ENCODE measurements at places on chromosomes 7 and 10.

DNA sequence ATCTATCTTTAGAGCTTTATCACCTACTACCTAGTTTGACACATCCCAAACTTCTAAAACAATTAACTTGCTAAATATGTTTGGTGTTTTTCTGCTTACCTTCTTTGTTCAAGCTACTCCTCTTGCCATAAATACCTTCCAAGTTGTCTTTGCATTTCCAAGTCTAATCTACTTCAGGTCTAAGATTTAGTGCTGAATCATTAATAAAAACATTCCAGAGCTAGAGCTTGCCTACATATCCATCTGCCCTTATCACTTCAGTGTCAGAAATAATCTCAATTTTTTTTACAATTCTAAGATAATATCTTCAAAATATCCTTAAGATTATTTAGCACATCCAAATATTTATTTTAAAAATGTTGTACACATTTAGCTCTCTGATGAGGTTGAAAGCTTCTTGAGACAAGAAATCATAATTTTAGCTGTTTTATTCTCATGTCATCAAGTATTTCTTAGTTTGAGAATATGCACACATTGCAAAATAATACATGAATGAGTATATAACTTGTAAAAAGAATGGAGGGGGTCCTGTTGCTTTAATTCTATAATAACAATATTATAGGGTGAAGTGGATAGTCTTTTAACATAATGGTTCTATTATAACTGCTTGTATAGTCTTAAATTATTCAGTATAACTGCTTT lies 466.3 kb downstream of the SEMA3D start:
- DNase-seq, result no peak

DNA sequence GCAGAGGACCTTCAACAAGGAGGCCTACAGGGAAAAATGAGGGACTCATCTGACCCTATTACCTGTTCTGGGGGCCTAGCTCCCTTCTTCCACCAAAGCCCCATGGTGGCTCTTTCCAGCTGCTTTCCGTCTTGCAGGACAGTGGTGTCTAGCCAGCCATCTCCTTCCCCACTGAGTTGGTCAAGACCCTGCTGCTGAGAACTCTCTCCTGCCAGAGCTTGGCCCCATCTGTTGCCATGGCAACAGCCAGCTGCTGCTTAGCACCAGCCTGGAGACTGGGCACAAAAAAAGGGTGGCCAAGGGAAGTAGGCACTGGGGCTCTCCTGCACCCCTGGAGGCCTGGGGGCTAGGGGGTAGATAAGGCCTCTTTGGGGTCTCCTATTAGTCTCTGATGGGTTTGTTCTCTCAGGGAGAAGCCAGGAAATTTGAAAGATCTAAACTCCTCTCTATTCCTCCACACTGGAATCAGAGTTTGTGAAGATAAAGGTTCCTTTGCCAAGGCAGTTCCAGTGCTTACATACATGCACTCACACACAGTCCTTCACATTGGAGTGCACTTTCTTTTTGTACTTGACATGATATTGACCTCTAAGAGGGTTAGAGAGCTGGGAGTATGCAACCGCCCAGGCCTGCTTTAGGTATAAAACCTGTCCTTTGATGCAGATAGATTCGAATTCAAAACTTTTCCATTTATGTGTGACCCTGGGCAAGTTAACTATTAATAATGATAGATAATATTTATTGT lies 15.8 kb downstream of the TSPAN33 start:
- DNase-seq, result no peak

- DNase-seq, result no peak
These were observed 106.2 kb downstream of the DLG5 start for GRCh38 chr10:77820349-77820748.

DNA sequence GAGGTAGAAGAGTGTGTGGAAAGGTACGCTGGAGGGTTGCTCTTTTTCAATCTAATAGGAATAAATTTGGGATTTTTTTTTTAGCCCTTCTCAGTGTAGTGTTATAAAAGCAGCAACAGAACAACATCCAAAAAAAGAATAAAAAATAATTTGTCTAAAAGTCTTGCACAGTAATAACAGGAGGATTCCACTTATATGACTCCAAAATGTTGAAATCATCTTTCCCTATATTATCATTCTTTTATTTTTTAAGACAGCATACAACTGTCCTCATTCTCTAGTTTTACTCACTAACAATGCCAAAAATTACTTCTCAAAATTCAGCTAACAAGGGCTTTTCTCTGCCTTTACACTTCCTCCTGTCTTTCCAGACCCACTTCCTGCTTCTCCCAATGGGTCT lies 27.8 kb downstream of the IL2RA start:
- DNase-seq, result no peak

All from activated T-cell treated with anti-CD3 and anti-CD28 coated beads, Interleukin-2, amount 50 U/mL, for 1 hour (primary cell).